ENCODE measurements at places on chromosomes 7 and 10.

DNA sequence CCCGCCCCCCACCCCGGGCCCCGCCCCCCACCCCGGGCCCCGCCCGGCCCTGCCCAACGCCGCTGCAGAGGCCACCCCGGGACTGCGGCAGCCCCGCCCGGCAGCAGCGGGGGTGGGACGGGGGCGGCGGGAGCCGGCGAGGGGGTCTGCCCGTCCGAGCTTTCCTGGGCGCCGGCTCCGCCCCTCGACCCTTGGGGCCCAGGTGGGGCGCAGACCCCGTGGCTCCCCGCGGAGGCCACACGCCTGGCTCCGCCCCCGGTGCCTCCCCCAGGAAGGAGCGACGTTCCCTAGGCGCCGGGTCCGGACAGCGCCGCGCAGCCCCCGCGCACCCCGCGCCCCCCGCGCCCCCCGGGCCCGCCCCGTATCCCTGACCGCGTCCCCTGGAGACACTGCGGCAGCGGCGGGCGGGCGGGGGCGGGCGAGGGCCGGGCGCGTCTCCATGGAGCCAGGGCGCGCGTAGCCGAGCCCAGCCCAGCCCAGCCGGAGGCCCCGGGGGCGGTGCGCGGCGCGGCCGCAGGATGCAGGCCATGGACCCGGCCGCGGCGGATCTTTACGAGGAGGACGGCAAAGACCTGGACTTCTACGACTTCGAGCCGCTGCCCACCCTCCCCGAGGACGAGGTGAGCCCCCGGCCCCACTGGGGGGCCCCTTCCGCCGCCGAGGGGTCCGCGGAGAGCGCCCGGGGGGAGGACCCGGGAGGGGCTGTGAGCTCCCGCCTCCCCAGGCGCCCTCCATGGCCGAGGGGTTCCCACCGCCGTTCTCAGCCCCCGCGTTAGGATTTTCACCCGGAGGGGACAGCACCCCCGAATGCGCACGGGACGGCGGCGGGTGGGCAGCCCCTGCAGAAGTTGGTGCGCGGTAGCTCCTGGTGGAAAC lies at the start of gene KNDC1:
TSS of gene KNDC1 (plus strand) at position 270 of the 876 bp plus-strand sequence. CDS start at position 519, 249 bp downstream.
- peak; percentile 2 for DNase-seq

DNA sequence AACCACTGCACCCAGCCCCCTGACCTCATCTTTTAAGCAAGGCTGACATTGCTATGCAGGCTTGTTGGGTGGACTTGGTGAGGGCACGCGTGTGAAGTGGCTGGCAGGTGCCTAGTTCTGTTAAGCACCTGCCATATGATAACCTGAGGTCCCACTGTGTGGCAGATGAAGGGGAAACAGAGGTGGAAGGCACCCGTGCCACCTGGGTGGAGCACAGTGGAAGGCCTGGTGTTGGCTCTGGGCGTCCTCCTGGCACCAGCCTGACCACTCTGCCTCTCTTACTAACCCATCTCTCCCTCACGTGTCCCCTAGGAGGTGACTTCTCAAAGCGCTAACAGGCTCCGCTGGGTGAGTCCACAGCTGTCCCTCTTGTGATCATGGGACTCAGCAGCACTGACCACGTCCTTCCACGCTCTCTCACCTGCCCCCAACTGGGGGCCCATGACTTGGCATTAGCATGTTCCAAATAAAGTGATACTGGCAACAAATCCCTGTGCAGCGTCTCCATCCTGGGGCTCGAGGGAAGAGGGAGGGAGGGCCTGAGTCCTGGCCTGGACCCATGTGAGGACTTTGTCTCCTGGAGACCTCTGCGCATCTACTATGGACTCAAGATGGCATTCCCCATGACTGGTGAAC lies 4.6 kb upstream of the ZNF862 start:
- no peak for DNase-seq

DNA sequence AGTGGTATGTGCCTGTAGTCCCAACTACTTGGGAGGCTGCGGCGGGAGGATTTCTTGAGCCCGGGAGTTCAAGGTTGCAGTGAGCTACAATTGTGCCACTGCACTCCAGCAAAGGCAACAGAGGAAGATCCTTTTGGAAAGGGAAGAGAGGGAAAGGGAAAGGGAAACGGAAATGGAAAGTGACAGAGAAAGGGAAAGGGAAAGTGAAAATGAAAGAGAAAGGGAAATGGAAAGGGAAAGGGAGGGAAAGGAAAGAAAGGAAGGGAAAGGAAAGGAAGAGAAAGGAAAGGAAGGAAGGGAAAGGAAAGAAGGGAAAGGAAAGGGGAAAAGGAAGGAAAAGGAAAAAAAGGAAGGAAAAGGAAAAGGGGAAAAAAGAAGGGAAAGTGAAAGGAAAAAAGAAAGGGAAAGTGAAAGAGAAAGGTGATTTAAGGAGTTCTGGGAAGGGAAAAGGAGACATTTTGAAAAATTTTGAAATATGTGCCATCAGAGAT lies 2.3 kb upstream of the ZC3HAV1 start:
- no peak for DNase-seq

DNA sequence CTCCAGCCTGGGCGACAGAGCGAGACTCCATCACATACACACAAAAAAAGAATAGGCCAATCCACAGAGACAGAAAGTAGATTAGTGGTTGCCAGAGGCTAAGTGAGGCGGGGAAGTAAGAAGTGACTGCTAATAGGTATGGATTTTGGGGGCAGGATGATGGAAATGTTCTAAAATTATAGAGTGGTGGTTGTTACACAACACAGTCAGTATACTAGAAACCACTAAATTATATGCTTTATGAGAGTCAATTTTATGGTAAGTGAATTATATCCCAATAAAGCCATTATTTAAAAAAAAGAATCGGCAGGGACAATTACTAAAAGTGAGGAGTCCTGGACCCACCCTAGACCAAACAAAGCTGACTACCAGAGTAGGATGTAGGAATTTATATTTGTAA lies 24.3 kb downstream of the DENND2A start:
- no peak for DNase-seq

GRCh38 chr10:130141878-130142277 lies 5.7 kb downstream of the GLRX3 start:
- DNase-seq: no peak

DNA sequence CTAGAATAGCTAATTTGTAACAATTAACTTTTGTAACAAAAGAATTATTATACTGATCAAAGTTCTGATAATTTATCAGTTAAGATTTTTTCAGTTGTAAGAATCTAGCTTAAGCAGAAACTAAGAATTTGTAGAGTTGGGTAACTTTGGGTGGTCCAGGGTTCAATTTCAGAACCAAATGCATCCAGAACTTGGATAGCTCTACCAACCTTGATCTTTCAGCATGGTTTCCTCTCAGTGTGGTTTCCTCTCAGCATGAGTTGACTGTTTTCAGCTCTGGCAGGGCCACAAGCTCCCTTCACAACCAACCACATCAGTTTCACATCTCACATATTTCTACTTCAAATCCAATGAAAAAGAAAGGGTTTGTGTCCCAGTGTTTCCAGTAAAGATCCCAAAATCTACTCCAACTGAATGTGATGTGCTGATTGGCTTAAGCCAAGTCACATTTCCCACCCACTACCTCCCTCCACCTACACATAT lies 3.3 kb upstream of the FAS start:
- DNase-seq: no peak

GRCh38 chr10:82969405-82969804 lies 1094.4 kb downstream of the NRG3 start:
- DNase-seq: peak; percentile 3

GRCh38 chr10:3774814-3775695 lies 10.0 kb downstream of the KLF6 start:
- no peak for DNase-seq

DNA sequence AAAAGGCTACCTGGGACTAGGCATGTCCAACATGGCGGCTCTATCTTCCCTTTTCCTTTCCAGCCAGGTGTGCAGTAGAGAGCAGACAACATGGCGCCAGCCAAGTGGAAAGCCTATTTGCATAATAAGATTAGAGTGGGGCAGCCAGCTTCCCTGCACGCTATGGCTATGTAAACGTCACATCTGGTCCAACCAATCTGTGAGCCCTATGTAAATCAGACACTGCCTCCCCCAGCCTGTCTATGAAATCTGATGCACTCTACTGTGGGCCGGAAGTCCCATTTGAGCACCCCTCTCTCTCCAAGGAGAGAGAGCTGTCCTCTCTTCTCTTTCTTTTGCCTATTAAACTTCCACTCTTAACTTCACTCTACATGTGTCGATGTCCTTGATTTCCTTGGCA lies 984.9 kb upstream of the AUTS2 start:
- peak; percentile 97 for DNase-seq

DNA sequence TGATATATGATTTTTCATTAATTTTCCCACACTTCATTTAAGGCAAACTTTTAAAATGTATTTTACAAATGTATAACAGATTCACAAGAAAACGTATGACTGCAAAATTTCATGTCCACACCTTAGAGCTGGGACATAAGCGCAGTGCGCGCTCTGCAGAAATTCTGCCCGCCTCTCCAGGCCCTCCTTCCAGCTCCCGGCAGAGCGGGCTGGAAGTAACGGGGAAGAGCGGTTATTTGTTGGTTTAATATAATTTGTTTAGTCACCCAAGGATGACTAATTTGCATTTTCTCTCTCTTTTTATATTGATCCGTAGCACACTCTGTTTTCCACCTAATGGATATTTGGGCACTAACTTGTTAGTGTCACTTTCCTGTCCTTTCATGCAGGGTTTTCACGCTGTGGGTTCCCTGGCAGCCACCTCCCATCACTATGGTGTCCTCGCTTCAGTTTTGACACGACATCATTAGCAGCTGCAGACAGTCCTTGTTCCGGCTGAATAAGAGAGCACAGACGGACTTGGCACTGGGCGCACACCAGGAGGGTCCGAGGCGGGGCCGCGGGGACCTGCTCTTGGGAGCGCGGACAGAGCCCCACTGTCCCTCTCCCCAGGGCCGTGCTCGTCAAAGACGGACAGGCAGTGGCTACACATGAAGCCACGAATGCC lies 129.2 kb upstream of the SEC61G start:
- no peak for DNase-seq

DNA sequence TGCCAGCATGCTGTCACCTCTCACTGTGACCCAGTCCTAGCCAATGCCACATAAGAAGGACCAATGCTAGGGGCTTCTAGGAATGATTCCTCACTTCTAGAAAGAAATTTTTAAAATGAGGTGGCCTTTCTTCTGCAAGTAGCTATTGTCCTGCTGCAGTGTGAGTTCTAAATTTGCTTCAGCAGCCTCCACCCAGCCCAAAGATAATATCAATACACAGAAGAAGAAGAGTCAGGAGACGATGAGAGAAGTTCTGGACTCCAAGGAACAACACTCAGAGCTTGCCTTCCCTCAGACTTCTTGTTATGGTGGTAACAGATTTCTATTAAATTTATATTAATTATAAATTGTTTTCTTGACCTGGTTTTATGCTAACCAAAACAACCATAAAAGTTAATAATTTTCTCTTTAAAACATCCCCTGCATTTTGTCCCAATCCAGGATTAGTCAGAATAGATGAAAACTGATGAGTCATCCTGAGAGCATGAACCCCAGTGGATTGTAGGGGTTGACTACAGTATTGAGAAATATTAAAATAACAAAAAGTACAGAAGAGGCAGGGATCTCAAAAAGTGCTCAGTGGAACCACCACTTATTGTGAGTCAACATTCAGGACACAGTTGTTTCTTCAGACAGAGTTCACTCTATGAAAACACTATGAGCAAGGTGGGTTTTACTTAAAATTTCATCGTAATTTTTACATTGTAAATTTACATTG lies 29.6 kb upstream of the AKR1C2 start:
- DNase-seq: no peak

GRCh38 chr7:37705976-37706375 lies 22.4 kb downstream of the GPR141 start:
- DNase-seq: no peak

DNA sequence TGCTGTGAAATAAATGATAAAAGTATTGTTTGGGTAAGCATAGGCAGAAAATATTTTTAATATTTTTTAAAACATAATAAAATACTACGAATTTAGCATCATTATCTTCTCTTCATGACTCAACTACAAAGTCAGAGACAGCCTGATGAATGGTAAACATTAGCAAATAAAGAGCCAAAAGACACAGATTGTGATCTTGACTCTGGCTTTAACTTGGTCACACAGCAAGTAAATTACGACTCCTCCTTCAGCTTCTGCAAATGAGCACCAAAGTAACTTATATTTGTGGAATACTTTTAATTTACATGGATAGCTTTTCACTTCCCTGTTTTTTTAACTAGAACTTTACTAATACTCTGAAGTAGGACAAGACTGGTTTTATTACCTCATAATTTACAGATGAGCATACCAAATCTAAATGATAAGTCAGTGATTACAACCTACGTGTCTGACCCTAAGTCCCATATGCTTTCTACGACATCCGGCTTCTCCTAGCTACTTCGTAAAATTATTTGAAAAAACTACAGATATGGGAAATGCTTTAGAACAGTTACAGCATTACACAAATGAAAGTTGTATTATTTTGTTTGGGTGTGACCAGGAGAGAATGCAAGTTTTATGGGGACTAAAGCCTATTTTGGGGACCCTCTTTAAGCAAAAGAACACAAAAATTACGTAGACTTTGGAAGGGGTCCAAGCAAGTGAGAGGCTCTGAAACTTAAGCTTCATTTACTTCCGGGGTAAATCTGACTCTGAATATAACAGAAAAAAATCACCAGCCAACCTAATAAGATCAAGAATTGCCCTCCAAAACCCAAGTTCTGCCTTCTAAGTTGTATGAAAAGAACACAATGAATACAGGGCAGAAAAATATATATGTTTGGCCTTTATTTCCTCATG lies 133.8 kb downstream of the CPEB3 start:
- no peak for DNase-seq

DNA sequence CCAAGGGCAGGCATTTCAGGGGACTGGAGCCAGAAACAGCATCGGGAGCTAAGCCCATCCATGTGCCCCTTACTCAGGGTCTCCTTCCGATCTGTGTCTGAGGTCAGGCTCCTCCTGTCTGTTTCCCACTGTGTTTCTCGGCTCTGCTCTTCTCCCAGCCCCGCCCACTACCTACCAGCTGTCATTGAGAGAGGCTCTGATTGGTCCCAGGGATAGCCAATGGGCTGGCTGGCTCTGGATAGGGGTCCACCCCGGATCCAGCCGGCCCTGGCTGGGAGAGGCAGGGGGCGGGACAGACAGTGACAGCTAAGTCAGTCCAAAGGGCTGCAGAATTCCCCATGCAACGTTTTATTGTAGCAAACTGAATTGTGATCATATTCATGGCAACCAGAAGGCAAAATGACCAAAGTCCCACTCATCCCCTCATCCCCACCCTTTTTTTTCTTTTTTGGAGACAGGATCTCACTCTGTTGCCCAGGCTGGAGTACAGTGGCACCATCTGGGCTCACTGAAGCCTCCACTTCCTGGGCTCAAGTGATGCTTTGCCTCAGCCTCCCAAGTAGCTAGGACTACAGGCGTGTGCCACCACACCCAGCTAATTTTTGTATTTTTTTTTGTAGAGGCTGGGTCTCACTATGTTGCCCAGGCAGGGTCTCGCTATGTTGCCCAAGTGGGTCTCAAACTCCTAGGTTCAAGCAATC lies 76.3 kb downstream of the CLIP2 start:
- DNase-seq: peak; percentile 80

GRCh38 chr10:104641937-104642657 lies 1.0 kb downstream of the SORCS3 start:
- no peak for DNase-seq

DNA sequence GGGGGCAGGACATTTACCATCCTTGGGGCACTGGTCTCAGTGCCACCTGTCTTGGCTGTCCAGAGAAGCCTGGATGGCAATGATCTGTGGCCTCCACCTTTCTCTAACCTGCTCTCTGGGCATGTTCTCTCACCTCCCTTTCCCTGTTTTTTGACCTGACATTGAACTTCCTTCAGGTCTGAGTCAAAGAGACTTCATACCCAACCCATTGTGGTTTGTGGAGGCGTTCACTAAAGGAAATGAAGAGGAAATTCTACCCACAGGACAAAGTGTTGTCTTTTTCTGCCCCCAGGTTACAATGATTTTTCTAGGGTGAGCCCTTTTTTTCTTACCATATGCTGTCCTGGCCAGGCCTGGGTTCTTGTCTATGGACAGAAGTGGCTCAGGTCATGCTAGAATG lies 76.6 kb downstream of the CYP26A1 start:
- DNase-seq: no peak
